ENCODE measurements at places on chromosomes 3 and 15.

- peak; percentile 32 for DNase-seq
Measured at GRCh38 chr3:101850246-101851051, 1.1 kb downstream of the NFKBIZ start.

DNA sequence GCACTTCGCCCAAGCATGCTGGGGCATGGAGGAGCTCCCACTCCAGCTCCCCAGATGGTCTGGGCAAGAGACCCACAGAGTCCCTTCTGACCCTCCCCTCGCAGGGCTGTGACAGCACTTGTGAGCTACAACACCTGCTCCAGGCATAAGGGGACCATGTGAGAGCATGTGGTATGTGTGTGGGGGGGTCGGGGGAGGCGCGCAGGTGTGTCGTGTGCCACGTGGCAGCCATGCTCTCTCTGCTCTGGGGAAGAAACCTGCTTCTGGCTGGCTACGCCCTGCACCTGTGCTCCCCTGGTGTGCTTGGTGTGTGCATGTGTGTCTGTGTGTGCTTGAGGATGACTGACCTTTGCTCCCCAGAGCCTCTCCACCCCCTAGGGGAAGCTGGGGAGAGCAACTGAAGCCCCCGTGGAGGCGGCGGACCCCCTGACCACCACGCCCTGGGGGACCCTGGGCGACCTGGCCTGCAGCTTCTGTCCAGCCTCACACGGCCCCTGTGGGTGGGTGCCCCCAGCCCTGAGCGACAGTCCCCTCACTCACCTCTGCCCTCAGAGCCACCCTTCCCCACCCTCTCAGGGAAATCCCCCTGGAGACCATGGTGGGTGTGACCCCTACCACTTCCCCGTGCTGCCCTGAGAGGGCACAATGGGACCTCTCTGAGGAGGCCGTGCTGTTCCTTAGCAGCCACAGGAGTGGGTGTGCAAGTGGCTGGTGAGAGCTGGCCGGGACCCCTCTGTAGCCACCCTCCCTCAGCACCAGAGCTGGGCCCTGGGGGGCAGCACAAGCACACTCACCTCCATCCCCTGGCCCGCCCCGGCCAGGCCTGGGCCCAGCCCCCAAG is 16.6 kb upstream of the SEC13 start:
- DNase-seq, result no peak

DNA sequence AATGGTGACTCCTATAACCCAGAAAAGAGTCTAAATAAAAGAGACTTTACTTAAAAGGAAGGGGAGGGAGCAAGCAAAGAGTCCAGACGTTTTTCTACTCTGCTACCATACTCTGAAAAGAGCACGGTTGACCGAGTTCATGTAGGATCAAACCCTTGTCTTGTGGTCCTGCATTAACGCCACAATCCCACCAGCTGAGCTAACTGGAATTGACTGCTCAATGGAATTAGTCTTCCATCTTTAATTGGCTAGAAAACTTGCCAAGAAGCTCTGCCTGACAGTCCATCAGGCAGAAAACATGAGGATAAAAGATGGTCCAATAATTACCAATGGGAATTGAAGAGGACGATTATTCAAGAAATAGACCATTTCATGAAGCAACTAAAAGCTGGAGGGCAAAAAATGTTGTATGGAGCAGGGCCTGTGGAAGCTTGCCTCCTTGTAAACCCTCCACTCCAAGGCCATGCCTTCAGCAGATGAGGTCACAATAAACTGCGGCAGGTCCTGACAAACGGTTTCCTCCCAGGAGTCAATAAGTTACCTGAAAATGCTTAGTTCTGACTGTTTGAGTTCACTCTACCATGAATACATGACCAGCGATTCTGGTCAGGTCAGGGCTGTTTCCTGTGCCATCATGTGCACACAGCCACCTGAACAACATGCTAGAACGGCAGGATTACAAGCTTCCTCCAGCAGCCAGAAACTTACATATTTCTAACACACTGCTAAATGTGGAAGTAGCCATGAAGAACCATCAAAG is 35.6 kb upstream of the ARHGEF3 start:
- DNase-seq, result no peak

DNA sequence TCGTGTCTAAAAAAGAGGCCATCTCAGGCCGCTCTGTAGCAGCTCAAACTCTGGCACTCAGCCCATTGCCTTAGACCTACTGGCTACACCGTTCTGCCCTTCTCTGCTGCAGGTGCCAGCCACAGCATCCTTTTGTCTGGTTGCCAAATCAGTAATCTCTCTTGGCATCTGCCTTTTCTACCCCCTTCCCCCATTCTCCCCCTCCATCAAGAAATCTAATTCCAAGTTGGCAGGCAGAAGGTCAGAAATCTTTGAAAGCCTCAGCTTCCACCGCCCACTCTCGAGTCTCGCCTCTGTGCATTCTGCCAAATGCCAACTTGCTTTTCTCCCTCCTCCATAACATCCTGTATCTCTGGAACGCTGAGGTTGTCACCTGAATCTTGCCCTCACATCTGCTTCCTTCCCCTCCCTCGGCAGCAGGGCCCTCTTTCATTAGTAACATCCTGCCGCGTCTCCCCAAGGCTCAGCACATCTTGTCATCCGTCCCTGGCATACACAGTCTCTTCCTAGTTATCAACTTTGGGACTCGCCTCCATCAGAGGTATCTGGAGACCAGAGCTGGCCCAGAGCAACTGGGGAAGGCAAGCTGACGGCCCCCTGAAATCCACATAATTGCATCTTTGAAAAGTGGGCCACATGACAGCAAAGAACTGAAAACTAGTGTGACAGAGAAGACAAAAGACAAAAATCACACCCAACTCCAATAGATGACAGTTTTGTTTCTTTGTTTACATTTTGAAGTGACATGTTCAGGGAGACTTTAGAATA is 312.0 kb upstream of the CCDC54 start:
- DNase-seq, result peak; percentile 39

DNA sequence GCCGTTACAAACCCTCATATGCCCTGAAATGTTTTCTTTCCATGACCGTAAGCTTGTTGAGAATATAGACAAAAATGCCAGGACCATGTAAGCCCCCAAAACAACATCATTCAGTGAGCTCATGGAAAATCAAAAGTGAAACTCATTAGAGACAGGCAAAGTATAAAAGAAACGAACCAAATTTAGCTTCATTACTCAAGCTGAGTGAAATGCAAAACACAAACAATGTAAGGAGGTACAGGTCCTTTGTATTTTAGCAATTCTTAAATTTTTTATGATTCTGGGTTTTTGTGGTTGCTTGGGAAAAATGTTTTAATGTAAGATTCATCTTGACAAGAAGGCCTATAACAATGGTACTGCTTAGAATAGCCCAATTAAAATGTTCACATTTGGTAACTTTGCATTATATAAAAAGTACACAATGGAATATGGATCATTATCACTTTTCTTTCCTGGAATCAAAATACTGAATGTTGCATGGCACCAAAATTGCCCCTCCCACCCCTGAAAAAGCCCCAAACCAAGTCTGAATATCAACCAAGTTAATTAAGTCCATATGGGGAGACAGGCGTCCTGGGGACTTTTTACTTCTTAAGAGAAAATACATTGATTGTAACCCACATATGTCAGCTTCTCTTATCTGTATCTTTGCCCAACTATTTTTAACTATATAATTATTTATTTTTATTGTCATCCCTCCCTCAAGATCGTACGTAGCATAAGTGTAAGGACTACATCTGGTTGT is 247.7 kb upstream of the CDIN1 start:
- DNase-seq, result no peak

- DNase-seq, result no peak
Measured at GRCh38 chr15:68190048-68190447, 15.1 kb downstream of the CALML4 start.

- no peak for DNase-seq
Measured at GRCh38 chr3:188421151-188421821, 267.3 kb downstream of the LPP start.

GRCh38 chr3:114318295-114318694 is 24.5 kb downstream of the TIGIT start:
- DNase-seq, result no peak

- no peak for DNase-seq
Measured at GRCh38 chr3:43747641-43748040, 56.9 kb downstream of the ABHD5 start.

- DNase-seq, result no peak
Measured at GRCh38 chr3:33052671-33053070, 44.3 kb downstream of the GLB1 start.

All from right hindlimb (tissue), 1 donor.